Activated naive CD4-positive, alpha-beta T cell treated with Interleukin-2 at 50 U/mL for 16 hours (primary cell): ENCODE measurements at places on chromosomes 6 and 20.

DNA sequence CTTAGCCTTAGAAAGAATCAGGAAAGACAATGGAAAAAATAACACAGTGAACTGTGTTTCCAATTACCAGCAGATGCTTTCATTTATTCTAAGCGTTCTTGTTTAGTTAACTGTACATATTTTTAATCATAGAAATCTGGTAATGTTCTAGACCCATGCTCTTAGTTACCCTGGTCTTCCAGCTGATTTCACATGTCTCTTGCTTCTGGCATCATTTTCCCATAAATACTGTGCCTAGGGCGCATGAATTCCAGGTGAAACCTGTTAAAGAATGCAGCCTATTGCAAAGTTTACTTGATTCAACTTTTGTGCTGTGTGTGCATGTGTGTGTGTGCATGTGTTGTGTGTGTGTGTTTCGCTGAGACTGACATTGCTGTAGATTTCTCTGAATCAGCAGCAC is 178.6 kb downstream of the PDE7B start:
- DNase-seq: no peak

GRCh38 chr20:31698803-31699718 is 23.6 kb downstream of the BCL2L1 start:
- DNase-seq: no peak

- no peak for DNase-seq
These were observed 304.3 kb downstream of the HDGFL1 start for GRCh38 chr6:22873513-22874136.

GRCh38 chr6:88670369-88670768 is 293.0 kb downstream of the RNGTT start:
- DNase-seq: no peak

- DNase-seq: no peak
These were observed 25.3 kb downstream of the CEBPB start for GRCh38 chr20:50215926-50216325.

DNA sequence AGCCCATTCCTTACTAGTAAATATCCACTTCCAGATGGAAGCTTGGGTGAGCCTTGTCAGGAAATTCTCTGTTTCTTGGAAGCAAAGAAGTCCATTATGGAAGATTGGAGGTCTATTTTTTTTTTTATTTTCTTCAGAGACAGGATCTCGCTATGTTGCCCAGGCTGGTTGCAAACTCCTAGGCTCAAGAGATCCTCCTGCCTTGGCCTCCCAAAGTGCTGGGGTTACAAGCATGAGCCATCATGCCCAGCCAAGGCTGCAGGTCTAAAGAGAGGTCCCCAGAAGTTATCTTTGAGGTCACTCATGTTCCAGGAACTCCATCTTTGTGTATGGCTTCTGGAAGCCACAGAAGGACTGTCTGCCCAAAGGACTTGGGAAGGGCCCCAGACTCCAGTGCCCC is 255.3 kb downstream of the LY86 start:
- DNase-seq: no peak

DNA sequence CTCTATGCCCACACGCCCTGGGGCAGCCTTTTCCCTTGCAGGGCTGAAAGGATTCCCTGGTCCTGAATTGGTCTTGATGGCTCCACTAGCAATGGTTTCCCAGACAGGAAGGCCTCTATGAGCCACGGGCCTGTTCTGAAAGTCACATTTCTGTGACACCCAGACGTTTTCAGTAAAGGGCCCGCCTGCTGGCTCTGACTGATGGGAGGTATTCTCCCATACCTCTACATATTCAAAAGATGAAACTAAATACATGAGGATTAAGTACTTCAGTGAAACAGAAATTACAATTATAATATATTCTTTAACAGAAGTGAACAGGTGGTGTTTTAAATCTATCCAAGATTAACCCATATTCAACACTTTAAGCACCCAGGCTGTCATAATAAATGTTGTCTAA is 629.8 kb downstream of the CDH26 start:
- DNase-seq: no peak

DNA sequence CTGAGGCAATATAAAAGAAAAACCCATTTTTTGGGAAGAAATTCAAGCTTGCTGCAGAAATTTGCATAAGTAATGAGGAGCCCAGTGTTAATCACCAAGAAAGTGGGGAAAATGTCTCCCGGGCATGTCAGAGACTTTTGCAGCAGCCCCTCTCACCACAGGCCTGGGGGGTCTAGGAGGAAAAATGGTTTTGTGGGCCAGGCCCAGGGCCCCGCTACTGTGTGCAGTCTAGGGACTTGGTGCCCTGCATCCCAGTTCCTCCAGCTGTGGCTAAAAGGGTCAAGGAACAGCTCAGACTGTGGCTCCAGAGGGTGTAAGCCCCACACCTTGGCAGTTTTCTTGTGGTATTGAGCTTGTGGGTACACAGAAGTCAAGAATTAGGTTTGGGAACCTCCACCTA is 209.7 kb downstream of the HDGFL1 start:
- DNase-seq: no peak

- no peak for DNase-seq
These were observed 88.8 kb upstream of the EZR start for GRCh38 chr6:158907931-158908330.

- no peak for DNase-seq
These were observed 146.0 kb upstream of the BEND6 start for GRCh38 chr6:56808871-56809359.

- no peak for DNase-seq
These were observed 32.1 kb upstream of the RAB23 start for GRCh38 chr6:57254055-57254717.

DNA sequence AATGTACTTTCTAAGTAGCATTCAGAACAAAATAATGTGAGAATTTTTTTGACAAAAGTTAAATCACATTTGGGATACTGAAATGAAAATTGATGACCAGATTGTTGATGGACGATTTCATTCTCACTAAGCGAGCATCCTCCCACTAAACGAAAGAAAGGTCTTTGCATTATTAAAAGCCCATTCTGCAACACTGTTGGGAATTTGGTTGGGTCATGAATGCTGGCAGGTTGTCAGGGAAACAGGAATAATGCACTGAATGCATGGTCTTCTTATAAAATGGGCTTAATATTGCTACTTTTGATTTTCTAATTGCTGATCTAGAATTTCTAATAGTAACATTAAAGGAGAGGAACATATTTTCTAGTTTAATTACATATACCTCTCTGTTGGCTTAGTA is 229.8 kb downstream of the NKAIN2 start:
- no peak for DNase-seq

GRCh38 chr20:35490736-35491181 is 35.4 kb downstream of the CEP250 start:
- peak; percentile 58 for DNase-seq

DNA sequence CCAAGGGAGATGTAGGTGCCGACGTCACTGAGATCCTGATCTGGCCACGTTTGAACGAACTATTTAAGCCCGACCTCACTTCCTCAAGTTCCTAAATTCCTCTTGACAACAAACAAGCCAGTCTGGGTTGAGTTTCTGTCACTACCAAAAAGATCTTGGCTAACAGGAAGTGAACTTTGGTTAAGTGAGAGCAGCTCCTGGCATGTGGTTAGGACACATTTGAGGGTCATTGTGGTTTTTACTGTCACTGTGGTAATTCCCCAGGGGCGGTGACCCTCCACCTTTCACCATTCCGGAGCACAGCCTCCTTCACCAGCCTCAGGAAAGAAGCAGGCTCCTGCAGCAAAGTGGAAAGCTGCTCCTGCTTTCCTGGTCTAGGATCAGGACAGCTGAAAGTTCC is 43.1 kb upstream of the ZNF831 start:
- DNase-seq: peak; percentile 22

DNA sequence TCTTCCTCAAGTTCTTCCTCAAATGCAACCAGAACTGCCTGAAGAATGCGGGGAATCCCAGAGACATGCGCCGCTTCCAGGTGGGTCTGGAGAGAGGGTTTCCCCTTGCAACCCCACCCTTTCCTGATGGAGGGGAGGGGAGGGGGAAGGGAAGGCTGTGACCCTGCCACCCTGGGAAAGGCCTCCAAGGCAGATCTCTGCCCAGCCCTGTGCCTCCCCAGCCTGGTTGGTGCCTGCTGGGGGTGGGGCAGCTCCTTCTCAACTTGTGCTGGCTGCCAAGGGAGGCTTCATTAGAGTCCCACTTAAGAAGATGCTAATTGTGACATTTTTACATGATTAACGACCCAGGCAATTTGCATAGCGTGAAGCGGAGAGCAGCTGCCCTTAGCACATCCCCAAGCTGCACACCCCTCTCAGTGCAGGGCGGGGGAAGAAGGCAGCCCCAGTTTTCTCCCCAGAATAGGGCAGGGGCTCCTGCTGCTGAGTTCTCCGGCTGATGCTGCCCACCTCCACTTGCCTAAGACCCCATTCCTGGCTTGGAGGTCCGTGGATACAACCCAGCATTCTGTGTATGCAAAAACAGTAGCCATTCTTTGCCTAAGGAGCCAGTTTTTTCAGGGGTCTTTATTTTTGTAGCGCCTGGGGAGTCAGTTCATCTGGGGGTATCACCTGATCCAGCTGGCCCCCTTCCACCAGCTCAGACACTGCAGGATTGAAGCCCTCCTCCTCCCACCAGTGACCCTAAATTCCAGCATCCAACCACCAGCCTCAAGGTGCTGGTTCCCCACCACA is 51.7 kb downstream of the CPXM1 start:
- no peak for DNase-seq

DNA sequence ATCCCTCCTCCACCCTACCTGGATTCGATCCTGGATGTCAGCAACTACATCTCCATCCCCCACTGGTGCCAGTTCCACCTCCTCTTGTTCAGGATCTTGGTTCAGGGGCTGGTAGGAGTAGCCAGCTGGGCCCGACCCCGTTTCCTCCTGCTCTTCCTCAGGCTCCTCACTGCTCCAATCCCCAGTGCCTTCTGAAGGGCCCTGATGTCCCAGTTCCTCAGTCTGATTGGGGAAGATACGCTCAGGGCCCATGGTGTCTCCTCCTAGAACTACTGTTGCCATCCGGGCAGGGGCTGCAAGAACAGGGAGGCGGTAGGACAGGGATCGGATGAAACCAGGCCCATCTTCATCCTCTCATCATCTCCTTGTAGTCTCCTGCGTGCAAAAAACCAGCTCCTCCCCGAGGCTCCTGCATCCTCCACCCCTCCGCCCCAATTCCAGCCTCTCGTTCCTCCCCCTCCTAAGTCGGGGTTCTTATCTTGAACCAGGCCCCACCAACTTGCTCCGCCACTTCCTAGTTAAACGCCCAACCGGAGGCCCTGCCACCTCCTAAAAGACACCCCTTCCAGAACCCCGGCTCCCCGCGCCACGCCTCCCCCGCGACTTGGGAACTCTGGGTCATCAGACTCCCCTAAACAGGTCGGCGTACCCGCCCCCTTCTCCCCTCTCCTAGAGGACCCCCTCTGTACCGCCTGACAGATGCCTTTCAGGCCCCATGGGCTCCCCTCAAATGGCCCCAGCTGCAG is 476 bp downstream of the MEA1 start:
- DNase-seq: no peak

DNA sequence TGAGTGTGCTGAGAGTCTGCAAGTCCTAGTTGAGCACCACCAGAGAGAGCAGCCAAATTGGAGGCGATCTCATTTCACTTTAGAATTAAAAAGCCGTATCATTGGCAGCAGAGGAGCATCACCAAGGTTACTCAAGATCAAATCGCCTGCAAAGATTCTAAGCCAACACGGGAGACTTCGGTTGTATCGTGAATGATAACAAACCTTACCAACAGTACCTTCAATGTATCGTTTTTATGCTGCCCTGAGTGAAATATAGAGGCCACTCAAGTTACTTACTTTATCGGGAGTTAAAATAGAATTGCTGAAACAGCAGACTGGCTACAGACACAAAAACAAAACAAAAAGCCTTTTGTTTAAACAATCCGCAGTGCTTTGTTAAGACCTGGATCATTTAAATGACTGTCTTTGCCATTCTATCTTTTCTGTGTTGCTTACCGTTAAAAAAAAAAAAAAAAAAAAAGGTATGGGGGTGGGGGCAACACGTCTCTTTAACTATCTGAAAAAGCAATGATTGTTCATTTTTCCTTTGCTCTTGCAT is 14.2 kb downstream of the NHSL1 start:
- DNase-seq: no peak

DNA sequence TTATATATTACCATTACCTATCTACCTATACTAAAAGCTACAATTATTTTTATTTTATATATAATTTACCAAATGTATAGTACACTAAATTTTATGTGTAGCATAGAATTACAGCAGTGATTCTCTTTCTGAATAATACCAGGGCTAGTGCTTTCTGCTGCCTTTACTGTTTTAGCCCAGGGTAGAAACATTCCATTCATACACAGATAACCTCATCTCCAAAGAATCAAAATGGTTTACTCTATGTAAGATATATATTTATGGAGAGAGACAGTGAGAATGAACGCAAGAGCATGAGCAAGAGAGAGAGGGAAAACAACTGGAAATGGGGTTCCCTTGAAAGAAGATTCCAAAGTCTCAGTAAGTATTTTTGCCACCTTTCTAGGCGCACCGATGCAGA is 56.3 kb upstream of the ATXN1 start:
- no peak for DNase-seq

DNA sequence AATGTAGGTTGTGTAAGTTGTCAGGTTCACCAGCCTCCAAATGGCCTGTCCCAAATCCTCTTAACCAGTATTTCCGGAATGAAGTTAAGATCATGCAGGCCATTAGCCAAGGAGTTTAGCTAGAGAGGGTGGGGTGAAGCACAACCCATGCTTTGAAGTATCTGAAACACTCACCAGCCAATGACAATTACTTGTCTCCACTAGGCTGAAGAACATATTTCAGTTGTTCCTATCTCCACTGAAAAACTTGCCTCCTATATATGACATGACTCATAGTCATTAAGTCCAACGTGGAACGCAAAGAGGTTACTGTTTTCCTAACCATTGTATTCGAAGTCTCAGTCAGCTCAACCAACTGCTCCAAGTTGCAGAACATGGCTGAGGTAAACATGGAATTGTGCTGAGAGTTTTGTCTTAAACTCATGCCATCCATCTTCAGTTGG is 37.4 kb upstream of the TNFAIP3 start:
- DNase-seq: no peak

DNA sequence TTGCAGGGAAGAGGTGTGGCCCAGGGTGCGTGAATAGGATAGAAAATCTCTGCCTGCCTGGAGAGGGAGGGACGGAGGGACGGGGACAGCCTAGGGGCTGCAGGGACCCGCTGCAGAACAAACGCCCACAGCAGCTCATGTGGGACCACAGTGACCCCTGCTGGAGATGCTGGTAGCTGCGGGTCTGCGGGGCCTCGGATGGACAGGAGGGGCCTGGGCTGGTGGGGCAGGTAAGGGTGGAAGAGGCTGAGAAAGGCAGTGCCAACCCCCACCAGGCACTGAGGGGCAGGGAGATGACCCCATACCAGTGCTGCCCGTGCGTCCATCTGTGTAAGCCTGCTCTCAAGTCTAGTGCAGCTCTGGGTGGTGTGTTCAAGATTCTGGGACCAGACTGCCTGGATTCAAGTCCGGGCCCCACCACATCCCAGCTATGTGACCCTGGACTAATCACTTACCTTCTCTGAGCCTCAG is 39.4 kb downstream of the KIAA1755 start:
- peak; percentile 70 for DNase-seq

- DNase-seq: no peak
These were observed 36.4 kb downstream of the HLA-DPB1 start for GRCh38 chr6:33112148-33112547.

GRCh38 chr6:156697225-156697830 is 79.8 kb upstream of the ARID1B start:
- no peak for DNase-seq

- no peak for DNase-seq
These were observed 51.1 kb downstream of the KCTD20 start for GRCh38 chr6:36493859-36494258.

- DNase-seq: no peak
These were observed 18.7 kb downstream of the IL20RA start for GRCh38 chr6:137025786-137026730.
